ENCODE measurements at places on chromosomes 13 and 19.

GRCh38 chr13:21074546-21074945 is 13.2 kb upstream of the LATS2 start:
- no peak for DNase-seq

- no peak for DNase-seq
Measured at GRCh38 chr19:5996623-5997320, 18.8 kb upstream of the RANBP3 start.

DNA sequence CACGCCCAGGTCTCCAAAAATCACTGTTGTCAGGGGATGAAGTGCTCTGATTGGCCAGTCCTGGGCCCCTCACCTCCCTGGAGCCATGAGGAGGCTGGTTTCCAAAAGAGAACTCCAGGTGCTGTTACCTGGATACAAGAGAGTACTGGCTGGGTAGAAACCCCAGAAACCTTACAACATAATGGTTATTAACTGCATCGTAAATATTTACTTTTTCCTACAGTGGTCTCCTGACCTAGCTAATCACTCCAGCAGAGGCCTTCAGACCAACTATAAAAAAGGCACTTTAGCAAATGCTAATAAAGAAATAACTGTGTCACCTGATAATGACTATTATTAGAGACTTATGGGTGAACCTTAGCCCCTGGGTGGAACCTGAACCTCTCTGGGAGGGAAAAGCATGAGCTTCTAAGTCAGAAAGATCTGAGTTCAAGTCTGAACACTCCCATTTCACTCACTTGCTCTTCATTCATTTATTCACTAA is 1.5 kb upstream of the IGSF23 start:
- no peak for DNase-seq

DNA sequence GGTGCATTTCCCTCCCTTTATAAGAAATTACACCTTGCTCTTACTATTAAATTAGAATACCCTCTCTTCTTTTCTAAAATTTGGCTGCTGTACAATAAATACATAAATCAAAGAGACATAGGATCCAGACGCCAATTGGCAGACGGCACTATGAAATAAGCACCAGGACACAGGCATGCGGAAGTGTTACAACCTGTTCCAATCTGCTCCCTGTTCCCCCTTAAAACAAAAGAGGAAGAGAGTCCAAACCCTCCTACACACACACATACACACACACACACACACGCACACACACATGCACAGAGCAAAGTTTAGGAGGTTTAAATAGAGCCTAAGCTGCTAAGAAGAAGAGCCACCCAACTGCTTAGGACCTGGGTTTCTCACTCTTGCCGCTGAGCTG is 75.6 kb upstream of the ZNF507 start:
- DNase-seq, result peak; percentile 28

DNA sequence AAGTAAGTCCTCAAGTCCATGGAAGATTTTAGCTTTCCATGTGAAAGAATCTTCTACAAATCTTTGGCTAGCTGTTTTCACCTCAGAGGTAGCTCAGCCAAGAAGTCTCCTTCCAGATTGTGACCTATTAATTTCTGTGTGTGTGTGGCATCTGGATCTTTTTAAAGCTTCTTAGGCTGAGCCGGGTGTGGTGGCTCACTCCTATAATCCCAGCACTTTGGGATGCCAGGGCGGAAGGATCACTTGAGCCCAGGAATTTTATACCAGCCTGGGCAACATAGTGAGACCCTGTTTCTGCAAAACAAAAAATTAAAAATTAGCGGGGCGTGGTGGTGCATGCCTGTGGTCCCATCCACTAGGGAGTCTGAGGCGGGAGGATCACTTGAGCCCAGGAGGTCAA is 13.4 kb upstream of the SLC44A2 start:
- no peak for DNase-seq

DNA sequence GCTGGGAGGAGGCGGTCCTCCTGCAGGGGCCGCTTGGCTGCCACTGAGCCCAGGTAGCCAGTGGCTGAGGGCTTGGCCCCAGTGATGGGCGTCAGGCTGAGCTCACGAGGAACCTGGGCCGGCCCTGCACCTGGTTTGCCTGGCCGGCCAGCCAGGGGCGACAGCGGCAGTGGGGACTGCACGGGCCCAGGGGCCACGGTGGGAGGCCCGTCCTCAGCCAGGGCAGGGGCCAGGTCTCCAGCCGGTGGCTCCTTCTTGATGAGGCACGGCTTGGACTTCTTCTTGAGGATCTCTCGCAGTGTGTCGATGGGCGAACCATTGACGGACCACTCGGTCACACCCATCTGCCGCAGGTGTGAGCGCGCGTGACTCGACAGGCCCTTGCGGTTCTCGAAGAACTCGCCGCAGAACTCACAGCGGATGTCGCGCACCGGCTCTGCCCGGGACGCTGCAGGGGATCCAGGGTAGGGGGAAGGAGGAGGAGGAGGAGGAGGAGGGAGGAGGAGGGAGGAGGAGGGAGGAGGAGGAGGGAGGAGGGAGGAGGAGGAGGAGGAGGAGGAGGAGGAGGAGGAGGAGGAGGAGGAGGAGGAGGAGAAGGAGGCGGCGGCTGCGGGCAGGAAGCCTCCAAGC is 6.6 kb upstream of the AKAP8L start:
- no peak for DNase-seq

DNA sequence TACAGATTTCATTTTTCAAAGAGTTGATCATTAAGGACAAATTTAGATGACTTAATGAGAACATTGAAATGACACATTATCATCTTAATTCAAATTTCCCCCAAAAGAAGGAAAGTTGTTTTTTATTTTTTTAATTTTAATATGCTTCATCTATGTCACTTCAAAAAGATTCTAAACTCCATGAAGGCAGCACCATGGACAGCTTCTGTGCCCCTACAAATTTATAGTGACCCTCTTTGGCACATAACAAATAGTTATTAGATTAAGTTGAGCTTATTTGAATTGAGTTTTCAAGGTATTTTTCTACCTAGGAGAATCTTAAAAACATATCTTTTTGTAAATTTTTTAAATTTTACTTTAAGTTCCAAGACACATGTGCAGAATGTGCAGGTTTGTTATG is 198.6 kb downstream of the DCT start:
- no peak for DNase-seq

DNA sequence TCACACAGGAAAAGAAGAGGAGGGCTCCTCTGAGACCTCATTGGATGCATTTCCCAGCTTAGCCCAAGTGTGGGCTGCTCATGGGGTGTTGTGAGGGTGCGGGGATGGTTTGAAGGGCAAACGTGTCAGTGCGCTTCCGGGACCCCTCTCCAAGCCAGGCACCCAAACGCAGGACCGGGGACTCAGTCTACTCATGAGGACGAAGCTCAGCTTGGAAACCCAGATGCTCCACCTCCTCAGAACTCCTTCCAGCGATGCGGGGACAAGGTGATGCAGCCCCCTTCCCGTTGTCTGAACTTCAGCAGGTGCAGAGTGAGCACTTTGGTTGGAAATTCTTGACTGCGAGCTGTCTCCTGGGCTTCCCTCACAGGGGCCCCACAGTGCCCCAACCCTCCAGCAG is 33.1 kb upstream of the MTIF3 start:
- DNase-seq, result no peak

DNA sequence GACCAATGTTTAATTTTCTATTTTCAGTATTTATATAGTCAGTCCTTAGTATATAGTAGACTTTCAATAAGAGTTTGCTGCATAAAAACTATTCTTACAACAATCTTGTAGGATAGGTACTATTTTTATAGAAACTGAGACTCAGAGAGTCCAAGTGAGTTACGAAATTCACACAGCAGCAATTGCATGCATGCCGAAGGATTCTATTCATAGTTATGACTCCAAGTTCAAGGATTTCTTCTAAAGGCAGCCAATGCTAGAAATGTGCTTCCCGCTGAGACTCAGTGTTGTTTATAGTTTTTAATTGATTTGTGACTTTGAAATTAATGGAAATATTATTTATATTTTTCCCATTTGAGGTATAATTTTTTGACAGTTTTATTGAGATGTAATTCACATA is 62.7 kb upstream of the CSNK1A1L start:
- no peak for DNase-seq

All from urinary bladder (tissue), 4 donors.